ENCODE measurements at places on chromosomes 7 and 10.

DNA sequence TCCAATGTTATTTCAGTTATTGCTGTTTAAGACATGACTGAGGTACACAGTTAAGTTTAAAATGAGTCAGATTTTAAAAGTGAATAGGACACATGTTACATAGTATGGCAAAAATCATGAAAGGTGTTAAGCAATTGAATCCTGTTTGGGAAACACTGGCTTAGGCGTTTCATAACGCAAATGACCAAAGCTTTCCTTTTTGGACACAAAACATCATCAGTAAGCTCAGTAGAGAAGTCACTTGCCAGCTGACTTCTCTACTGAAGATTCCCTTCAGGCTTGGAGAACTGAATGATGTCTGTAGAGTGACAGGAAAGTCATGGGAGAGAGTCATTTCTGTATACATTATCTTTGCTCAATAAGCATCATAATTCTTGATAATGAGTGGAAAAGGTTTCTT is 64.4 kb upstream of the RSBN1L start:
- DNase-seq: no peak

GRCh38 chr7:23335136-23335535 is 36.0 kb downstream of the MALSU1 start:
- no peak for DNase-seq

GRCh38 chr10:61942604-61943461 is 41.3 kb downstream of the ARID5B start:
- DNase-seq: no peak

GRCh38 chr10:71435571-71436267 is 39.0 kb downstream of the CDH23 start:
- no peak for DNase-seq

GRCh38 chr10:5449823-5450222 is 37.5 kb downstream of the NET1 start:
- DNase-seq: no peak

- peak; percentile 22 for DNase-seq
Observed at GRCh38 chr10:97333601-97334369, 744 bp downstream of the FRAT2 start.

- DNase-seq: no peak
Observed at GRCh38 chr7:115721293-115722217, 309.0 kb downstream of the TFEC start.

- DNase-seq: no peak
Observed at GRCh38 chr10:78924319-78925003, 144.3 kb upstream of the ZMIZ1 start.

DNA sequence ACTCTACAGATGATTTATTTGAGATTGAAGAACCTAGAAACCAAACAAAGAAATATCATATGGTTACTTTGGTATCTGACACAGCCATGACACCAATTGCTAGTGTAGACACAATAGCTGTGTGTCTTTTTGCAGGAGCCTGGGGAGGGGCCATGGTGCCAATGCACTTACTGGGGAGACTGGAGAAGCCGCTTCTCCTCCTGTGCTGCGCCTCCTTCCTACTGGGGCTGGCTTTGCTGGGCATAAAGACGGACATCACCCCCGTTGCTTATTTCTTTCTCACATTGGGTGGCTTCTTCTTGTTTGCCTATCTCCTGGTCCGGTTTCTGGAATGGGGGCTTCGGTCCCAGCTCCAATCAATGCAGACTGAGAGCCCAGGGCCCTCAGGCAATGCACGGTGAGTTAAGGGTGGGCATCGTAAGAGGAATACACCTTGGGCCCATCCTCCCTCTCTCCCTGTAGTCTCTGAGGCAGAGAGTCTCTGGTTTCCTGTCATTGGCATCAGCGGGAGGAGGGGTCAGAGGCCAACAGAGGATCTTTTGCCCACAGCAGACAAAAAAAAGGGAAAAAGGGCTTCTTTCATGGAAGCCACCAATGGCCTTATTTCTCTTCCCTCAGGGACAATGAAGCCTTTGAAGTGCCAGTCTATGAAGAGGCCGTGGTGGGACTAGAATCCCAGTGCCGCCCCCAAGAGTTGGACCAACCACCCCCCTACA is 1.2 kb downstream of the TMEM139 start:
- DNase-seq: no peak

- DNase-seq: no peak
Observed at GRCh38 chr10:78645975-78646374, 422.8 kb upstream of the ZMIZ1 start.

Data from T-helper 2 cell (primary cell).